ENCODE measurements at places on chromosomes 11 and 22.

DNA sequence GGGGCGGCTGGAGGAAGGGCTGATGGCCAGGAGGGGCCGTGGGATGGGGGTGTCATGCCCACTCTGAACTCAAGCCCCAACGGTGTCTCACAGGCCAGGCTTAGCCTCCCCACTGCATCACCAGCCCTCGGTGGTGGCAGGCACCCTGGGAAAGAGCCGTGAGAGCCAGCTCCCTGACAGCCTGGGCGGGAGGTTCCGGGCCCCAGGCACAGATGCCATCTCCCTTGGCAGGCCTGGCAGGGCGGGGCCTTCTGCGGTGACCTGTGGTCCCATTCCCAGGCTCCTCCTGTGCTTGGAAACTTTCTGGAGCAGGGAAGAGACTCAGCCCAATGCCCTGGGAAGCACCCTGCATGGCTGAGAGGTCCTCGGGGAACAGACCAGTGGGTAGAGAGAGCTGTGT lies 4.8 kb downstream of the PHLDA2 start:
- no peak for DNase-seq

DNA sequence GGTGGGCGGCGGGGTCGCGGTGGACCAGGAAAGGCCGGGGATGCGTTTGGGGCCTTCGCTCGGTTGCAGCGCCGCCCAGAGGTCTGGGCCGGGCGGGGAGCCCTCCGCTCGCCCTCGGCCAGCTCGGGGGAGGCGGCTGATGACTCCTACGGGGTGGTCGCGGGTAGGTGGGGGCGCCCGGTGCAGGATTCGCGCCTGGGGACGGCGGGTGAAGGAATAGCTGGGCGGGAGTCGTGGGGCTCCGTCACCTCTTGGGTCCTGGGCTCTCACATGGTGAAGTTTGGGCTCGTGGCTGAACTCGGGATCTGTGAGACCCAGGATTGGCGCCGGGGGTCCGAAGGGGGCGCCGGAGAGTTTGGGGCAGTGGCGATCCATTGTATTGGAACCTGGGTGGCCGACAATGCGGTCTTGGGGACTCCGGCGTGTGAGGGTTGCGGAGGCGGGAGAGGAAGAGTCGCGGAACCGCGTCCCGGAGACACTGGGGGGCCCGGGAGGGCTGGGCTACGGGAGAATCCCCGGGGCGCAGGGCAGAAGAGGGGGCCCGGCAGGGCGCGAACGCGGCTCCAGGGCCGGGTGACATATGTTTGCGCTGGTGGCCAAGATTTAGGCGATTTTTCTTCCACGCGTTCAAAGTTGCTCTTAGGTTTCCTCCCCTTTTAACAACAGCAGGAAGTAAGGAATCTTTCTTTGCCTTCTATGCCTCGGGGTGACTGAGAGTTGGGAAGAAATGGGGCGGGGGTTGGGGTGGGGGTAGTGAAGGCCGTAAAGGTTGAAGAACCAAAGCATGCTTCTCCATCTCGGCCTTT lies 935 bp downstream of the QSER1 start:
- DNase-seq, result peak; percentile 51

GRCh38 chr11:122159173-122159721 lies 43.2 kb upstream of the BLID start:
- DNase-seq, result peak; percentile 79

- no peak for DNase-seq
Observed at GRCh38 chr11:102920118-102920684, 35.3 kb downstream of the MMP13 start.

GRCh38 chr11:100578831-100579311 lies 108.2 kb upstream of the ARHGAP42 start:
- peak; percentile 62 for DNase-seq

DNA sequence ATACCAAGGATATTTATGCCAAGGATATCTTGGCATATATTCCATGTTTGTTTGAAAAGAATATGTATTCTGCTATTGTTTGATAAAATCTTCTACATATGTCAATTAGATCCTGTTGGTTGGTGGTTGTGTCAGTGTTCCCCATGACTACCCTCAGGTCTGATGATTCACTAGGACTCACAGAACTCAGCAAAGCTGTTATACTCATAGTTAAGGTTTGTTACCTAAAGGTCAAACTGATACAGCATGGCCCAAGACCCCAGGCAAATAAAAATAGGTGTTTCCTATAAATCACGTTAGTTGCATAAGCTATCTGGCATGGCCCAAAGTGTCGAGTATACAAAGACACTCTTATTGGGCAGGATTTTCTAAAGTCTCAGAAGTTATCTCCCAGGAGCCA lies 30.2 kb upstream of the B3GNT6 start:
- no peak for DNase-seq

DNA sequence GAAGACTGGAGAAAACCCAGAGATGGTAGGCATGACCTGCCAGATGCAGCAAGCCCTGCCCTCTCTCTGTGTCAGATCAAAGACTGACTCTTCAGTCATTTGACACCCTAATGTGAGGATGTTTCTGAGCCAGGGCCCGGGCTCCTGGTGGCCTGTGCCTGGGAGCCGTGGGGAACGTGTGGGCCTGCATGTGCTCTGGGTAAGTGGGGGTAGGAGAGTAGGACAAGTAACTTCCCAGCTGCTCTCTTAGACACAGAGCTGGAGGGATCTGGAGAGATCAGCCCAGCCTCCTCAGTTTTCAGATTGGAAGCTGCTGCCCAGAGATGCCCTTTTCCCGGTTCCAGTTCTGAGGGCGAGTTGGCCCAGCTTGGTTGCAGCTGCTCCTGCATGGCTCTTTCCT lies 110.8 kb downstream of the TEAD1 start:
- no peak for DNase-seq

- peak; percentile 58 for DNase-seq
Observed at GRCh38 chr11:117179048-117179999, 781 bp downstream of the SIDT2 start.
